ENCODE measurements at places on chromosomes 3 and 15.

DNA sequence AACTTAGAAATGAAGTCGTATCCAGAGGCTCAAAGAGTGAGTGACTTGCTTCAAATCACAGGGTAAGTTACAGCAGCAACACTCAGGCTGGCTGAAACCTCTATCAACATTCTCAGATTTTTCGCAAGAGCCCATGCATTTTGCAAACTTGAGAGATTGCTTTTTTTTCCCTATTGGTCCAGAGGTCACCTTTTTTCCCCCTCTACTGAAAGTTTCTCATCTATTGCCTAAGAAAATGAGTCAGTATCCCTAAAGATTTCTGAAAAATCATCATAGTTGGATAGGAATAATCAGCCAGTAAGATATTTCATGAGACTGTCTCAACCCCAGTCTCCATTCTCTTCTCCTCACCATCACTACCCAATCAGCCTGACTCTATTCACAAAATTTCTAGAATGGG is 410.6 kb downstream of the FOXP1 start:
- DNase-seq: no peak

DNA sequence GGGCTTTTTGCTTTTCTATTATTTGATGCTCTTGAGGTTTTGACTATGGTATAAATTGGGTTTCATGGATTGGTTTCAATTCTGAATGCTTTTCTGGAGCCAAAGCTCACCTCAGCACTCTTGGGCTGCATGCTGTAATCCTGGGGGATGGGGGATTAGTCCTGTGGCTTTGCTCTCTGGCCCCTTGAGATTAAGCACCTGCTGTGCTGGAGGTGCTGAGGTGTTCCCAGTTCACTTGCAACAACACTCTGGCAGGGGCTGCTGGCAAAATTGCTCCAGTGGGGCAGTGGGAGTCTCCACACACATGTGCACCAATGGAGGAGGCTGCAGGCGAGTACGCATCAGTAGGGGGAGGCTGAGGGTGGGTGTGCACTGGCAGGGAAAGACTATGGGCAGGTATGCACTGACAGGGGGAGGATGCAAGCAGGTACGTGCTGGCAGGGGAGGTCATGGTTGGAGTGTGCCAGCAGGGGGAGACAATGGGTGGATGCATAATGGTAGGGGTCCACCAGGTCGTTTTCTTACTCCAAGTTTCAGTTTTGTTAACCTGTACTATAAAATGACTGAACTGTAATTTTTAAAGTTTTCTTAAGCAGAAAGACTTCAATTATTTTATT is 489.2 kb downstream of the FGF12 start:
- peak; percentile 15 for DNase-seq

DNA sequence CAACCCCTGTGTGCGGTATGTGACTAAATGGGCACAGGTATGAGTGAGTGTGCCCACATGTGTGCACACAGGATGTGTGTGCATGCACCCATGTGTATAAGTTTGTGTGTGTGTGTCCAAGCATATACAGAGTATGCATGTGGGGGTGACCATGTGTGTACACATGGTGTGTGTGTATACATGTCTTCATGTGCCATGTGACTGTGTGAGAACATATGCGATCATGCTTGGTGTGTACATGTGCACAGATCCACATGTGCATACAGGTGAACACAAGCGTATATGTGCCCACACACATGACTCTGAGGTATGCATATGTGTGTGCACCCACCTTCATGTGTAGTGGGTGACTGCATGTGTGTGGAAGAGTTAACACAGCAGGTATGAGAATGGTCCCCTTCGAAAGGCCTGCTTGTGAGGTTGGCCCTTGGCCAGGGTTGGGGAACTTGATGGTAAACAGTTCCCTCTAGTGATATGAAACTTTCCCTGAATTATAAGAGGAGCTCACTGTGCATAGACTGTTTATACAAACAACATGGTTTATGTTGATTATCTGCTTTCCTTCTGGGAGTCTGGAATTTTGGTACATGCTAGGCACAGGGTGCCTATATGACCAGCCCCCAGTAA is 10.3 kb downstream of the PFKFB4 start:
- DNase-seq: no peak

DNA sequence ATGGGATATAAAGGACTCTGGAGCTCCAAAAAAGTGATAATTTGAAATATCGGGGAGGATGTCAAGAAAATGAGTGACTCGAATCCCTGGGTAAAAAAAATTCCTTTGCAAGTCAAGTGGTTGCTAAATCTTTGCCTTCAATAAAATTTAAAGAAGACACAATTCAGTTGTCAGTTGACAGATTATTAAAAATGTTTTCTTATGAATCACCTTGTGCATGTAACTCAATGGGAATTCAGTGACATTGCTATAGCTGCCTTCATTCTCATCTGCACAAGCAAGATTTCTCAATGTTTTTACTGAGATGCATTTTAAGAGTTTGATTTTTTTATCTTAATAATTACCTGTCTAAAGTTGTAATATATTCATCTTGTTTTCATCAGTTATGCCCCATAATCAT is 264.0 kb upstream of the IL12A start:
- no peak for DNase-seq

DNA sequence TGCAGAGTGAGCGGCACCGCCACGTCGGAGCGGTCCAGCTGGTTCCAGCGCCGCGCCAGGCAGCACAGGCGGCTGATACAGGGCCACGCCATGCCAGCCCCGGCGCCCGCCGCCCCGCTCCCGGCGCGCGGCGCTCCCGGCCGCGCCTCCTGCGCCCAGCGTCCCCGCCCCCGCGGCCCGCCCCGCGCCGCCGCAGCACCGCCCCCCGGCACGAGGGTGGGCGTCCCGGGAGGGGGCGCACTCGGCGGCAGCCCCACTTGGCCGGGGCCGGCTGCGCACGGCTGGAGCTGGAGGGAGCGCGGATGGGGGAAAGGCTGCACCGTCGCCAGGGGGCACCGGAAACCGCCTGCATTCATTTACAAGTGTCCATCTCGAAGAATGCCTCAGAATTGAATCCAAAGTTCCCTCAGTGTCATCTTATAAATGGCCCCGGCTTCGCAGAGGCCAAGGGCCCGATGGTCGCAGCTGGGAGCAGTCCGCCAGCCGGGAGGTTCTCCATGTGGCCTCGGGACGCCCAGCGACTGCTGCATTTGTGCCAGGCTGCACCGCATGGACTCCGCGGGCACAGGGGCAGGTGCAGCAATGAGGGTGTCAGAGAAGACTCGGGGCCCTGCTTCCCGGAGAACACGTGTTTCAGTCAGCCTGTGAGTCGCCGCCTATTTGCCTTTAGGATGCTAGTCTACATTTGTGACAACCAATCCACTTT is at the start of gene MAP6D1:
MAP6D1 (minus strand) TSS at position 122 of the 706 bp plus-strand sequence; CDS start at position 92, 30 bp downstream.
- DNase-seq: peak; percentile 84

- no peak for DNase-seq
Measured at GRCh38 chr3:69259125-69259524, 126.8 kb downstream of the FRMD4B start.

DNA sequence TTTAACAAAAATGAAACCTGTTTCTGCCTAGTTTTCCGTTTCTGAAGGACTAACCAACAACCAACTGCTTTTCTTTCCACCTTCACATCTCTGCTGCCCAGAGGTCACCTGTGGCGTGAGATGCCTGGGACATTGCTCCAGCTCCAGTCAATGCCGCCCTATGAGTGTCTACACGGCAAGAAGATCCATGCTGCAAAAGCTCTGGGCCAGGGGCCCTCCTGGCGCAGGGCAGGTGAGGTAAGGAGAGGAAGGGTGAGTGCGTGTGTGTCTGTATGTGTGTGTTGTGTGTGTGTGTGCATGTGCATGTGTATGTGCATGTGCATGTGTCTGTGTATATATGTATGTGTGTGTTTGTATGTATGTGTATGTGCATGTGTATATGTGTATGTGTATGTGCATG is 131.4 kb downstream of the NSMCE3 start:
- DNase-seq: no peak

- no peak for DNase-seq
Measured at GRCh38 chr3:143998266-143998665, 26.6 kb downstream of the DIPK2A start.

DNA sequence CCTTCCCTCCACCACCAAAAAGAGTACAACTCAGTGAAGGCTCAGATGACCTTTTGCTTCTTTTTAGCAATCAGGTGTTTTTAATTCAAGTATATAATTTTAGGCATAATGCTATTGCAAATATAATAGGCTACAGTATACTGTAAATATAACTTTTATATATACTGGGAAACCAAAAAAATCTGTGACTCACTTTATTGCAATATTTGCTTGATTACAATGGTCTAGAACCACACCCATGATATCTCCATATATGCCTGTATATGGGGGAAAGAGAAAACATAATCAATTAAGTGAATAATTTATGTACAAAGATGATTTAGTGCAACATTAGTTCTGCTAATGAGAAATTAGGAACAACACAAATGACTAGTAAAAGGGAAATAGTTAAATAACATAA is 134.3 kb downstream of the TLE3 start:
- DNase-seq: no peak

DNA sequence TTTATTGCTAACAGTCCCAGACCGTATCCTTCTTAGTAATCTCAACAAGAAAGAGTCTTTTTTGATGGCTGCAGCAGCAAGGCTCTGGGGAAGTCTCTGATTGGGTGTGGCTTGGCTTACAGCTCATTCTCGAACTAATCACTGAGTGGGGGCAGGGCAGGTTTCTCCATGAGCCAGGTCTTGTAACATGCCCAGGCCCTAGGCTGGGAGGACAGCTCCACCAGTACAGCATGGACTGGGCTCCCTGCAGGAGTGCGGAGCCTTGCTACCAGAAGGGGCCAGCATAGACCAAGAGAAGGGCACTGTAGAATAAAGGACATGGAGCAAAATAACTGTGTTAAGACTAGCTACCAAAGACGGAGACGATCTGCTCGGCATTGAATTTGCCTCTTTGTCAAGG is 7.2 kb downstream of the CD276 start:
- DNase-seq: peak; percentile 25

DNA sequence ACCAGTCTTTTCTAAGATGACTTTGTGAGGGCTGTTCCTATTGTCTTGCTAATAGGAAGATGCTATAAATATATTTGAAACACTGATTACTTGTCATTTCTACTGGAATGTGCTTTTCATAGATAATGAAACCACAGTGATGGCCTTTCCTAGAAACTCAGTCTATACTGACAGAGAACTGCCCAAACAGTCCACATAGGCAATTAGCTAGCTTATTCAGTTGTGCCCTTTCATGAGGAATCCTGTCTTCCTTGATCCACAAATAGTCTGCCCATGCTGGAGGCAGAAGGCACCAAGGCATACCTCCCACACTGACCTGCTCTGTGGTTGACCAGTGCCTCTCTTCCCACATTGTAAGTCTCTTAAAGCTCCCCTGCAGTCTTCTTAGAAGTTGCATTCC is 135.9 kb downstream of the CMSS1 start:
- DNase-seq: no peak

GRCh38 chr15:31162721-31163510 is 61.4 kb upstream of the TRPM1 start:
- no peak for DNase-seq

GRCh38 chr3:143276592-143276991 is 157.0 kb downstream of the CHST2 start:
- DNase-seq: no peak

DNA sequence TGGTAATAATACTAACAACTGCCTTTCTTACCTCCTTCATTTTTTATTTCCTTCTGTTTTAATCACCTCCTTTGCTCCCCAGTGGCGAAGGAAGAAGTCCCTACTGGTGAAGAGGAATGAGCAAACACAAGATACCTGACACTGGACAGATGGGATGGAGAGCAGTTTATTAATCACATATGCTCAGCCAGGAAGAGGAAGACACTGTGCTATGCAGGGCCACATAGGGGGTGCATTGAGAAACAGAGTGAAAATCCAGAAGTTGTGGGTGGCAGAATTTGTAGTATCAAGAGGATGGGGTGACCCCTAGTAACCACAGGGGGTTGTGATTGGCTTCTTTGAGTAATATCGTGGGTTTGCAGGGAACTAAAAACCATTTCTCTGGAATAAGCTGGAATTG is 1041.9 kb downstream of the OTOL1 start:
- DNase-seq: no peak

DNA sequence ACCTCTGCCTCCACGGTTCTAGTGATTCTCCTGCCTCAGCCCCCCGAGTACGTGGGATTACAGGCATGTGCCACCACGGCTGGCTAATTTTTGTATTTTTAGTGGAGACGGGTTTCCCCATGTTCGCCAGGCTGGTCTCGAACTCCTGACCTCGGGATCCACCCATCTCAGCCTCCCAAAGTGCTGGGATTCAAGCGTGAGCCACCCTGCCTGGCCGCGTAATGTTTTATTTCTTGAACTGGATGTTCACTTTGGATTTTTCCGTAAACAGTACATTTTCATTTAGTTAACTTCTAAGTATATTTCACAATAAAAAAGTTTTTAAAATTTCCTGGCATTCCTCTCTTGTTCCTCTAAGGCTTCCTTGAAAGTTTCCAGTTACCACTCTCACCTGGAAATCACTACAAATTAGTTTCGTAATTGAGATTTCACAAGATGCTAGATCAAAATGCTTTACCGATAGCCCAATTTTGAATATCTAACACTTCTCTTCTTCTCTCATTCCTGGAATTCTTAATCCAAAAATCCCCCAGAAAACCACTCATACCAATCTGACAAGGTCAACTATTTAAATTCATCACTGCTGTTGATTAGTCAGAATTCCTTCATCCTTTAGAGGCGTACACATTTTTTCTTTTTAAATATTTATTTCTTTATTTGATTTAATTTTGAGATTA is 44.7 kb upstream of the INO80 start:
- DNase-seq: no peak

GRCh38 chr3:140403079-140403478 is 274.8 kb upstream of the TRIM42 start:
- DNase-seq: no peak

DNA sequence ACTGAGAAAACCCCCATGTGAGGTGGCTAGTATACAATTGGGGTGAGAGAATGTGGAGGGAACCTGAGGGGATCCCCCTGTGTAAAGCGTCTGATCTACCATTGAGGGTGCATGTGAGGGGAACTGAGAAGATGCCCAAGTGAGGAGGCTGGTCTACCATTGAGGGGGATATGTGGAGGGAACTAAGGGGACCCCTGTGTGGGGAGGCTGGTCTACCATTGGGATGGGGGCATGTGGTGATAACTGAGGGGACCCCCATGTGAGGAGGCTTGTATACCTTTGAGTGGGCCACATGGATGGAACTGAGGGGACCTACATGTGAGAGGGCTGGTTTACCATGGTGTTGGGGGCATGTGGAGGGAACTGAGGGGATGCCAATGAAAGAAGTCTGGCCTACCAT is 160.8 kb downstream of the FBLN2 start:
- no peak for DNase-seq

GRCh38 chr3:152902141-152902669 is 67.3 kb downstream of the P2RY1 start:
- DNase-seq: no peak

DNA sequence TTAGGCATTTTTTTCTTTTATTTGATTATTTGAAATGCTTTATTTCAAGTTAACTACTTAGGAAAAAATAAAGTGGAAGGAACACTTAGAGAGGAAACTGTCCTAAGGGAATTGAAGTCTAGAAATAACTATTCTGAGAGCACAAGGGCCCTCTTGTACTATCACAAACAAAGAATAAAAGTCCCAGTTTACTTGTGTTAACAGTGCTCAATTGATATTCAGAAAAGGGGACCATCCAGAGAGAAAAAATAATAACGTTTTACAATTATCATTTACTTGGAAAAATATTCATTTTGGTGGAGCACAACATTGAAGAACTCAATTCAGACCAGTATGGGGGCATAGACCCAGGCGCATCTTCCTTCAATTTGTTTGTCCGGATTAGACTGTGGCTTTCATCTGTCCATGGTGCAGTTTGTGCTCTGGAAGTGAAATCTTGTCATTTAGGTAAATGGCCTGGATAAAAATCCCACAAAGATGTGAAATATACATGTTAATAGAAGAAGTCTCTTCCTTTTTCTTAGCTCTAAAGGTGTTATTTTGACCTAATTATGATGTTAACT is 54.5 kb upstream of the SAMMSON start:
- no peak for DNase-seq
